Activated CD4-positive, alpha-beta T cell treated with anti-CD3 and anti-CD28 coated beads, Interleukin-2, amount 10 ng/mL, durations not matched to agents 7 days and 5 days (primary cell): ENCODE measurements at places on chromosomes 1 and 21.

DNA sequence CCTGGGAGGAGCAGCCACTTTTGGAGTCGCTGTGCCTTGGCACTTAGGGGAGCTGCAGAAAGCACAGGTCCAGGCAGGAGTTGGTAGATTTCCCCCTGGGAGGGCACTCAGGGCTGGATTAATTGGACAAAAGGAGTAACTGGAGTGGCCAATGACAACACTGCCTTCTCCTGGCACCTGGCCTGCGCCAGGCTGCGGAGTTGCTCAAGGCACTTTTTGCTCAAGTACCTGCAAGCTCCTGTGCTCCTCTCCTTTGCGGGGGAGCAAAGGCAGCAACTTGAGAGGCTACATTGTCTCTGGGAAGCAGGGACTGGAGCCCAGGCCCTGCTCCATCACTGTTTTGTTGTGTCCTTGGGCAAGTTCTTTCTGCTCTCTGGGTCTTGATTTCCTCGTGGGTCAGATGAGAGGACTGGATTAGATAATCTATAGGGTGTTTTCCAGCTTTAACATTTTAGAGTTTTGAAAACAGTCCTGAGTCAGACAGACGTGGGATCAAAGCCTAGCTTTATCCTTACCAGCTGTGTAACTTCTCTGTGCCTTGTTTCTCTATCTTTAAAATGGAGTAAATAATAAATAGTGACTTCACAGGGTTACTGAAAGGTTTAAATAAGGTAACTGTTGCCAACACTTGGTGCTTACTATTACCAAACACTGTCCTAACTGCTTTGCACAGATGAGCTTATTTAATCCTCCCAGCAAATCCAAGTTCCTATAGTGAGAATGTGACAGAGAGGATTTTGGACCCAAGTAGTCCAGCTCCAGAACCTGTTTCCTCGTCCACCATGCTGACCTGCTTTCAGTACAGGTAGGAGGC, 18.0 kb upstream of the GRHL3 start:
- DNase-seq = no peak

DNA sequence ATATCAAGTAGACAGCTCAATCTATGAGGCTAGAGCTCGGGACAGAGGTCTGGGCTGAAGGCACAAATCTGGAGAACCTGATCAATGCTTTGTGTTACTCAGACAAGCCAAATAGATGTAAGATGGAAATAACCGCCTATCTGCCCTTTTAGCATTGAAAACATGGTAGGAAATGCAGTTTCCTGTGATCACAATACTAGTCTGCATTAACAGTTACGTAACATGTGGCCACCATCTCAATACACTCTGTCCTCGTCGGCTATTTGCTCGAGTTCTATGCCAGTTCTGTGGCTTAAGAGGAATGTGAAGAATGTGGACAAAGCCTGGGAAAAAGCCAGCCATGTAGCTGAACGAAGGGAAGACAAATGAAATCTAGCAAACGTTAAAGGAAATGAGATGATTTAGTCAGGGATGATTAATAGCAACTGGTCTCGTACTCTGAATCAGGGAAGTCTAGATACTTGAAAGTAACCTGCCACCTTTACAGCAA, 73.3 kb downstream of the HSF2BP start:
- DNase-seq = no peak

- no peak for DNase-seq
These were observed 95.5 kb upstream of the TMPRSS2 start for GRCh38 chr21:41603476-41603875.

DNA sequence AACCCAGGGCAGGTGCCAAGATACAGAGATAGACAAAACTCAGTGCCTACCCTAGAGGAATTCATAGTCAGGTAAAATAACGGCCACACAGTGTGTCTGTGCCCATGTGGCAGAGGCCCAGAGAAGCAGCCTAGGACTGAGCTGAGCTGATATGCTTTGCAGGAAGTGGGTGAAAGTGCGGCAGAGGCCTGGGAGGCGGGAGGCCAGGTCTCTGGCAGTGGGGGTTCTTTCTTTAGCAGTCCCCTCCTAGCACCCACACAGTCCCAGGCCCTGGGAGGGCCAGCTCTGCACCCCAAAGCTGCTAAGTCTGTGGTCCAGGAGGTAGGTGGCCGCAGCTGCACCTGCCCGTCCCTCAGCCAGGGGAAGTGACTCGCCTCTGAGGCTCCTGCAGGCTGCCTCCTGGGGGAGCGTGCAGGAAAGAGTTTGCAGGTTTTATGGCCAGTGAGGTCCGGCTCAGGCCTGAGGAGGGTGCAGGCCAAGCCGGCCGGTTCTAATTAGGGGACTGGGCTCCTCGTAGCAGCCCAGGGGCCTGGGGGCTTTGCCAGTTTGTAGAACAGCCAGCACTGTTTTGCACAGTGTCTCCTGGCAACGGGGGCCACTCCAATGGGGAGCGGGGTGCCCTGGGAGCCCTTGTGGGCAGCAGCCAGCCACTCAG, 107.9 kb downstream of the SPSB1 start:
- DNase-seq = peak; percentile 37

DNA sequence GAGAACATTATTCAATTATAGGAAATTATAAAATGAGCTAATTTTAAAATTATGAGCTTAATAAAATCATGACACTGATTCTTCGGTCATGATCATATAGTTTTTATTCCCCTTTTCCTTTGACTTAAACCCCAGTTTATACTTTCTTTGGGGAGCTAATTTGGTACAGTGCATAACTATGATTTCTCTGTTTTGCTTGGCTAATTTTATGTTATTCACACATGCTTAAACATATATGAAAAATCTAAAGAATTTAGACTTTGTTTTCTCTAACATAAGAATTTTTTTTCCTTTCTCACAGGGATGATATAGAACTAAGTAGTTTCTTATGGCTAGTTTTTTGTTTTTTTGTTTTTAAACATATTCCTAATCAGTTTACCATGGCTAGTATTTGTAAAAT, 52.5 kb downstream of the STXBP3 start:
- DNase-seq = no peak

DNA sequence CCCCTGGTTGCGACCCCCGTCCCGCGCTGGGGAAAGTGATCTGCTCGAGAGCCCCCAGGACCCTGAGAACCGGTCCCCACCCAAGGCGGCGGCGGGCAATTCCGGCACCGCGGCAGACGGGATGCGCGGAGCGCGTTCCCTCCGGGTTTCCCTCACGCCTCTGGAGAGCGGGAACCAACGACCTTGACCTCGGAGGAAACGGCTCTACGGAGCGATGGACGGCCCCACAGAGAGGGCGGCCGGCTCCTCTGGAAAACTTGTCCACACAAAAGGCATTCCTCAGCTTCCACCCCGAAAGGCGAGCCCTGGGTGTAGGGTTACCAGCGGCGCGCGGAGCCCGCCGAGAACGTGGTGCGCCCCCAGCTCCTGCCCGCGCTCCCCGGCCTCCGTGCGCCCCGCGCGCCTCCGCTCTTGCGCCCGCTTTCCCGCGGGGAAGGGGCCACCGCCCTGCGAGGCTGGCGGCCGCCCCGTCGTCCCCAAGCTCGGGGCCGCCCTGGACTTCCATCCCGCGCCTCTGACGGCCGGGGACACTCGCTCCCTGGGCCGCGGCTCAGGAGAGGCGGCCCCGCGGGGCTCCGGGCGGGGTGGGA, 391 bp upstream of the KIAA1614 start:
- no peak for DNase-seq

- DNase-seq = no peak
These were observed 44.2 kb upstream of the ETS2 start for GRCh38 chr21:38761531-38761930.

DNA sequence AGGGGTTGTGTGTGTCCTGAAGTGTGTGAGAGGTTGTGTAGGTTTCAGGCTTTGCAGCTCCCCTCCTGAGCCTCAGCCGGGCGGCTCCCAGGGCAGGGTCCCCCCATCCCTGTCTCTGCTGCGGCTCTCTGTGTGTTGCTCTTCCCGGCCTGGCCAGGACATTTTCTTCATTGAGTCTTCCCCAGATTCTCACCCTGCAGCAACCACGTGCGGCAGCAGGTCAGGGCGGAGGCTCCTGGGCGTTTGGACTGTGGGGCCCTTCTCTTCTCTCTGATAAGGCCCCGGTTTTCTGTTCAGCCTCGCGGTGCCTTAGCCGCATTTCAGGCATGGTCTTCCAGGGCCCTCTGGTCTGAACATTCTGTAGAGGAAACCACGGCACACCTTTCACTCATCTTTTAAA, 1.8 kb upstream of the TCP10L start:
- DNase-seq = no peak

- no peak for DNase-seq
These were observed 1.0 kb upstream of the AK4 start for GRCh38 chr1:65146908-65147423.

- no peak for DNase-seq
These were observed 22.9 kb upstream of the LEFTY2 start for GRCh38 chr1:225963735-225964530.

DNA sequence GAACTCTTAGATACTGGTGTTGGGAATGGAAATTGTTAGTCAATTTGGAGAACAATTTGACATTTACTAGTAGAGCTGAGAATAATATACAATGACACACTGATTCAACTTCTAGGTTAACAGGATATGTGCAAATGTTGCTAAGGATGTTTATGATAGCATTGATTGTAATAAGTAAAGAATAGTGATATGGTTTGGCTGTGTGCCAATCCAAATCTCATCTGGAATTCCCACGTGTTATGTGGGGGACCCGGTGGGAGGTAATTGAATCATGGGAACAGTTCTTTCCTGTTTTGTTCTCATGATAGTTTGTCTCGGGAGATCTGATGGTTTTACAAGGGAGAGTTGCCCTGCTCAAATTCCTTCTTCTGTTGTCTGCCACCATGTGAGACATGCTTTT, 302.4 kb upstream of the TMPRSS15 start:
- DNase-seq = no peak

- DNase-seq = no peak
These were observed 143.0 kb downstream of the URB2 start for GRCh38 chr1:229769006-229769405.

DNA sequence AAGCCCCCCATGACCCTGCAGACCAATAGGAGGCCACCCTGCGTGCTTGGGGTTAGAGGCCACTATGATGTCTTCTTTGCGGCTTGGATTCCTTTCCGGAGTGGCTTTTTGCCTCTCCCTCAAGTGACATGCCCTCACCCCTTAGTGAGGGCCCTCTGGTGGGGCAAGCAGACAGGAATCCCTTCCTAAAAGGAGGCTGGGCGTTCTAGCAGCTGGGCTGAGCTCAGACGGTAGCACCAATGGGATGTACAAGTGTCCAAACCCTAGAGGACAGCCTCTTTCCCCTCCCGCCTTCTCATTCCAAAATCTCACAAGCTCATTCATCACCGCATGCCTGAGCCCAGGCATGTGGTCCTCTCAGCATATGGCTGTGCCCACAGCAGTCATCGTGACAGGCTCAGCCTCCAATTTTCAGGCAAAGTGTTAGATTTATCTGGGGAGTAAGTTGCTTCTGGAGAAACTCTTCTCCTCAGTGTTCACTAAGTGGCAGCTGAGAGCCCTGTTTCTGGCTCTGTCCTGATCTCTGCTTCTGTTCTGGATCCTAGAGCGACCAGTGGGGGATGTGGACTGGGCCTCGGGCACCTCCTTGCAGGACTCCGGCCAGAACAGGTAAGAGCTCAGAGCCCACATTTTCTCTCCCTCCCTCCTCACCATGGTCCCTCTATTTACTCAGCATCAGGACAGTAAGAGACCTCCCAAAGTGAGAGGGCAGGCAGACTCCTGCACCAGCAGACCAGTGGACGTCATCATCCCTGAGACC, 4.8 kb downstream of the KIAA1614 start:
- DNase-seq = no peak

DNA sequence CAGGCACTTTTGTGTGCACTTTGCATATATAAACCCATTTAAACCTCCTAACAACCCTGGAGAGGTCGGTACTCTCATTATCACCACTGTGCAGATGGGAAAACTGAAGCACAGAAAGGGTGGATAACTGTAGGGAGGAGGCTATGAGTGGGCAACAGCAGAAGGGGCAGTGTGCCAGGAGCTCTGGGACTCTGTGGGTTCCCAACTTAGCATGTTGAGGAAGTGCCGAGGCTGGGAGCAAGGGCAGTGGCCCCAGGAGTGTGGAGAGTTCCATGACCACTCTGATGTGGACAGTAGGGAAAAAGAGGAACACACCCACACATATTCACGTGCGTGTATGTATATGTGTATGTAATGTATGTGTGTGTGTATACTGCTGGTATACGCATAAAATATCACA, 25.7 kb upstream of the KCNC4 start:
- no peak for DNase-seq

- no peak for DNase-seq
These were observed 11.7 kb downstream of the FLG start for GRCh38 chr1:152313319-152313801.

DNA sequence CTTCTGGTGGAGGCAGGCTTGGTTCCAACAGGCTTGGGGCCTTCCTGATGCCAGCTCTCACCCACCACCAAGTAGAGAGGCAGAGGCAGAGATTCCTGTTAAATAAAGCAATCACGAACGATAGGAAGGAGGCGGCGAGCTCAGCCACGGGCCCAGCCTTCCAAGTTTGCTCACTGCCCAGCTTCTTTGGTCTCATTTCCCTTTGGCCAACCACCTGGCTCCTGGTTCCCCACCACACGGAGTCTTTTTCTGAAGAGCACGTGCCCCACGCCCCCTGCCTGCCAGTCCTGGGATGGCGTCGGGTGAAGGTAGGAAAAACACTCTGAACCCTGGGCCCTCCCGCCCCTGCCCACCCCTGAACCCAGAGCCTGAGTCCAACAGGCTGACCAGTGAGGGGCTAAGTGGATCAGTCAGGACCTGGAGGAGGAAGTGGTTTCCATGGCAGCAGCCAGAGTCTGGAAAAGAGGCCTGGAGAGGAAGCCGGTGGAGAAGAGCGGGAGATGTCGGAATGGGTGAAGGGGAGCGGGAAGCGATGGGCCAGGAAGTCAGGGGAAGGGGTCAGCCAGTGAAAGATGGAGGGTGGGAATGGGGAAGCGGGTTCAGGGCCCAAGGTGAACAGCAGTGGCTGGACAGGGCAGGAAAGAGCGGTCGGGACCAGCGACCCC, 158.2 kb upstream of the KLHDC7A start:
- no peak for DNase-seq

DNA sequence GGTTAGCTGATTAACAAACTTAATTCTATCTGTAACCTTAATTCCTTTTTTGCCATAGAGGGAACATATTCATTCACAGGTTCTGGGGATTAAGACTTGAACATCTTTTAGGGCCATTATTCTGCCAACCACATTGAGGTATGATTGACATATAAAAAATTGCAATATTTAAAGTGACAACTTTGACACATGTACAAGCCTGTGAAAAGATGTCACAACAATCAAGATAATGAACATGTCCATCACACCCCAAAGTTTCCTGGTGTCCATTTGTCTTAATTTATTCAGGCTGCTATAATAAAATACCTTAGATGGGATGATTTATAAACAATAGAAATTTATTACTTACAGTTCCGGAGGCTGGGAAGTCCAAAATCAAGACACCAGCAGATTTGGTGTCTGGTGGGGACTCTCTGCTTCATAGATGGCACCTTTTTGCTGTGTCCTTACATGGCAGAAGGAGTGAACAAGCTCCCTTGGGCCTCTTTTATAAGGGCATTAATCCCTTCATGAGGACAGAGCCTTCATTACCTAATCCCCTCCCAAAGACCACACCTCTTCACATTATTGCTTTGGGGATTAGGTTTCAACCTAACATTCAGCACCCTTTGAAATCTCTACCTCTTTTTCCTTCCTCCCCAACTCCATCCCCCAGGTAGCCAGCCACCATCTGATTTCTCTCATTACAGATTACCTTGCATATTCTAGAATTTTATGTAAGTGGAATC, 33.0 kb upstream of the TP53BP2 start:
- DNase-seq = no peak

- DNase-seq = no peak
These were observed 57.4 kb downstream of the UCK2 start for GRCh38 chr1:165884690-165885304.
